ENCODE measurements at places on chromosomes 13 and 19. TPM values are rescaled to one million over a fixed set of nuclear protein-coding genes. Genes with fewer than 3 reads are reported as not detected.

Gene BRSK1
- total RNA-seq, result 32.3 TPM

Gene MAST1
- total RNA-seq, result 1.9 TPM

GRCh38 chr19:19530423-19530804 lies 1.7 kb downstream of the YJEFN3 start:
- no peak for DNase-seq

DNA sequence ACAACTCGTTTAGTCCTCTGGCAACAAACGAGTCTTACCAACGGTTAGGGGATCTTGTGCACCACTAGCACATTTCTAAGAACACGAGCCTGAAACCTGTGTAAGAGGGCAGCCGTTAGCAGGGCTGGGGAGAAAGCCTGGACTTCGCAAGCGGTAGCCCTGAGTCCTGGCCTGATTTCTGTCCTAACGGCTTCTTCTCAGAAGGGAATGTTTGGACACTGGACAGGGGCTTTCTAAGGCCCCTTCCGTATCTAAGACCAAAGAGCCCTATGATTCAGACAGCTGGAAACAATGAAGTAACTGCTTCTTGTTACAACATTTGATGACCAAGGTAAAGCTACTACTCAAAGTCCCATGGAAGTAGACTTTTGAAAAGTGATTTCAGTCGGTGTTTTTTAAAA lies 2.2 kb downstream of the ANKRD10 start:
- DNase-seq, result no peak

DNA sequence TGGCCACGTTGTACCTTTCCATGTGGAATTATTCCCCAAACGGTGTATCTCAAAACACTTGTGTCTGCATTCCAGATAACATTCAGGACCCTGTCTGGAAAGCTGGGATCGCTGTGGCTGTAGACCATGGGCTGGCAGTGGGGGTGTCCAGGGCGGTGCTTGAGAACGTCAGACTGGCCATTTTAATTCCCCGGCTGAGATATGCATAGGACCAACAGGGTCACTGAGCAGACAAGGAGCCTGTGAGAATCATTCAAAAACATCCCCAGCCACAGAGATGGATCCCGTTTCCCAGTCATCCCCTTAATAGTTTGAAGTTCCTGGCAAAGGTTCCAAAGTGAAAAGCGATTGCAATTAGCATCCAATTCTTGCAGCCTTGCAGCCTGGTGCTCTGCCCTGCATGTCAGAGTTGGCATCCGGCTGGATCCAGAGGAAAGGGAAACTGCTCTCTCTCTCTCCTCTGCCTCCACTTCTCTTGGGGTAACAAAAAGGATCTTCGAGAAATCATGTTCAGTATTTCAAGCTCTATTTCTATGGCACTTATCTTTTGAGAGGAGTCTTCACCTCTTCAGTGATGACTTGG lies 41.6 kb downstream of the IFT88 start:
- DNase-seq, result no peak

- DNase-seq, result no peak
Measured at GRCh38 chr13:95275322-95276036, 25.8 kb downstream of the ABCC4 start.

DNA sequence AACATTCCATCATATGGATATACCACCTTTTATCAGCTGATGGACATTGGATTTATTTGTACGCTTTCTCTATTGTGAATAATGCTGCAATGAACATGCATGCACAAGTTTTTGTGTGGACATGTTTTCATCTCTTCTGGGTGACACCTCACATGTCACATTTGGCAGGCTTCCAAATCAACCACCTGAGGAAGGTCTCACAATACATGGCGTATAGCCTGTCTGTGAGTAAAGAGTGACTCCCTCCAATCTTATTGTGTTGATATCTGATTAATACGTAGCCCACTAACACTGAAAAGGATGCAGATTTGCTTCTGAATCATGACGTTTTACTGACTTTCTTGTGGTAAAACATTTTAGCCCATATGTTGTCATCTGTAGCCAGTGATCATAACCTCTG lies 61.1 kb downstream of the SLC15A1 start:
- no peak for DNase-seq
